ENCODE measurements at places on chromosomes 2 and 18.

GRCh38 chr2:202039278-202040078 is 5.8 kb downstream of the FZD7 start:
- DNase-seq, result no peak

- DNase-seq, result no peak
These were observed 99.0 kb downstream of the EPB41L3 start for GRCh38 chr18:5444847-5445246.

DNA sequence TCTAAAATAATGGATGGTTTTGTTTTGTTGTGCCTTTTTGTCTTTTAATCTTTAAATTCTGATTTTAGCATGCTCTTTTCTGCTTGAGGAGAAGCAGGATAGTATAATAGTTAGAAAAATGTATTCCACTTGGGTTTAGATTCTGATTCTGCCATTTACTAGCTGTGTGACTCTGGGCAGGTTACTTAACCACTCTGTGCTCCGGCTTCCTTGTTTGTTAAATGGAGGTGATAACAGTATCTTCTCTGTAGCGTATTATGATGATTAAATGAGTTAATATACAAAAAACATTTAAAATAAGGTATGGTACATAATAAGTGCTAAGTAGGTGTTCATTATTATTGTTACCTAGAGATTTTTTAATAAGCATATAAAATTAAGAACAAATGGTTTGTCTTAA is 26.9 kb upstream of the IL18RAP start:
- no peak for DNase-seq

DNA sequence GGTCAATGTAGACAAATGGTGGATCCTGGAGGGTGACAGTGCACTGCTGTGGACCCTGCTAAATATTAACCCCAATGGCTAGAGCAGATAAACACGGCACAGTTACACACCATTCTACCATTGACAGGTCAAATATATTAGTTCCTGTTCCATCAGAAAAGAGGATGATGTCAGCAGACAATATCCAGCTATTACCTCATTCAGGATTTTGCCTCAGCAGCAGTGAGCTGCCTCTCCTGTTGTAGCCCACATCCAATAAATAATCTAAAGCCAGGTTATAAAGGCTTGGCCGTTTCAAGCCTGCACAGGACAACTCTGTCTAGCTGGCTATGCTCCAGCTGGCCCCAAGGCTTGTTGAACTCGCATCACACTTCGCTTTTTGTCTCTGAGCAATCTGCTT is 31.6 kb upstream of the NETO1 start:
- no peak for DNase-seq

DNA sequence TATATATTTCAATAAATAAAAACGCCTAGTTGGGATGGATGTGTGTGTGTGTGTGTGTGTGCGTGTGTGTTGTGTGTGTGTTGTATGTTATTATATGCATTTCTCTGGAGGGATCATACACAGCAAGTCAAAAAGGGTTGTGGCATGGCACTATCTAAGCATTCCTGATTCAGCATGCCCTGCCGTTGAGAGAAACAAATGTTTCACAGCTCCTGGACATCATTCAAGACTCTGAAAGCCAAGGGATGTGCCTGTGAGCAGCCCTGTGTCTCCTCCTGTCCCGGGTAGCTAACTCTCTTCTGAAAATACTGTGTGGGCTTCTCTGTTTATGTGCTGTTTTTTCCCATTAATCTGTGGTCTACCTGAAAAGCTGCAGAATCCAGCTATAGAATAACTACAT is 197.9 kb upstream of the SETBP1 start:
- DNase-seq, result no peak

- no peak for DNase-seq
These were observed 83.7 kb downstream of the SDC1 start for GRCh38 chr2:20141056-20141762.

GRCh38 chr2:120954939-120955338 is 219.3 kb downstream of the GLI2 start:
- DNase-seq, result no peak

GRCh38 chr2:624096-624495 is 53.1 kb downstream of the TMEM18 start:
- DNase-seq, result no peak

- DNase-seq, result no peak
These were observed 9.9 kb downstream of the ACVR1 start for GRCh38 chr2:157866202-157866601.

- no peak for DNase-seq
These were observed 13.1 kb upstream of the MLPH start for GRCh38 chr2:237473878-237474441.

DNA sequence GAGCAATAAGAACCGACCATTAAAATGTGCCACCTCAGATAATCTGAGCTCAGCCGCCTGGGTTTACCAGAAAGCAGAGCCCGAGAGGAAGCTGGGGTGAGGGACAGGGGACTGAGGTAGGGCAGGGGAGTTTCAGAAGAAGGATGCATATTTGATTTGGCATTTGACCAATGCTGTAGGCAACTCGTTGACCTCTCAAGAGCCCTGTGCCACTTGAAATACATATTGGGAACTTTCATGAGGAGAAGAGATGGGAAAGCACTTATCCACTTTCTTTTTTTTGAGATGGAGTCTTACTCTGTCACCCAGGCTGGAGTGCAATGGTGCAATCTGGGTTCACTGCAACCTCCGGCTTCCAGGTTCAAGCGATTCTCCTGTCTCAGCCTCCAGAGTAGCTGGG is 148.4 kb upstream of the SPRED2 start:
- no peak for DNase-seq

DNA sequence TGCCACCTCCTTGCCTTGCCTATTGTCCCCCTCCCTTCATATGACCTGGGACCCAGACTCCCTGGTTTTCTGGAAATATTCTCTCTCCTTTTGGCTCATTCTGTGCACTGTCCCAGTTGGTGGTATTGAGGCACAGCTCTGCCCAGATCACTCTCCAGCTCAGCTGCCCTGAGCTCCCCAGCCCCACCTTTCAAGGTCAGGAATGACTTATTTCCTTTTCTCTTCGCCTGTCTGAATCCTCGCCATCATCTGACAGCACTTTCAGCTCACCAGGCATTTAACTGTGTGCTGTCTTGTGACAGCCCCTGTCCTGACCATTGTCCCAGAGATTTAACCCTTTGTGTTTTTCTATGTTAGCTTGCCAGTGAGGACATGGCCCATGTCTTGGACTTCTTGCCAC is 133.0 kb downstream of the MSH2 start:
- DNase-seq, result no peak

DNA sequence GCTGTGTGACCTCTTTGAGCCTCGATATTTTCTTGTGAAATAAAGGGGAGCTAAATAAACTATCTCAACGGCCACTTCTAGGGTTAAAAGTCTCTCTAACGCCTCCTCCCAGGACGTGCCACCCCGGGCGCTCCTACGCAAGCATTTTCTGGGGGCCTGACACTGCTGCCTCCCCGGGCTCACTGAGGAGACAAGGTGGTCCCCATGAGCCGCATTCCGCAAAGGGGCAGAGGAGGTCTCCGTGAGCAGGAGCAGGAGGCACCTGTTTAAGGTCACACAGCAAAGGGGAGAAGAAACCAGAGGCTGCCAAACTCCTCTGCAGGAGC is 913 bp upstream of the WNT10A start:
- no peak for DNase-seq

- DNase-seq, result no peak
These were observed 33.6 kb downstream of the MAL start for GRCh38 chr2:95058989-95059641.

DNA sequence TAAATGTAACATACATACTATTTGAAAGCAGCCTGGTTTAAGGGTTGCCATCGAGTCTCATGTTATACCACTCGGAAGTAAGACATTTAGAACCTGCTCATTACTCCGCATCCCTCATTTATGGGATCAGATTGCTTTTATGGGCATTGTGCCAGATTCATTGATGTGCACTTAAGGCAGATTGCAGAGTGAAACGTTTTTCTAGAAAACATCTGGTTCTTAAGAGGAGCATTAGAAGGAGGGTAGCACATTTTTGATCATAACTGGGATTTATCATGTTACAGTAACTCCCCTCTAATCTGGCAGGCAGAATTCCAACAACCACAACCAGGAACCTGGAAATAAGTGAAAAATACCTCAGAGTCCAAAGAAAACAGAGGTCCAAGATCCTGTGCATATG is 74.2 kb upstream of the GALNT3 start:
- no peak for DNase-seq

- DNase-seq, result no peak
These were observed 316.9 kb upstream of the REV1 start for GRCh38 chr2:99806758-99807157.

- DNase-seq, result no peak
These were observed 73.9 kb downstream of the SOX11 start for GRCh38 chr2:5766056-5766455.

DNA sequence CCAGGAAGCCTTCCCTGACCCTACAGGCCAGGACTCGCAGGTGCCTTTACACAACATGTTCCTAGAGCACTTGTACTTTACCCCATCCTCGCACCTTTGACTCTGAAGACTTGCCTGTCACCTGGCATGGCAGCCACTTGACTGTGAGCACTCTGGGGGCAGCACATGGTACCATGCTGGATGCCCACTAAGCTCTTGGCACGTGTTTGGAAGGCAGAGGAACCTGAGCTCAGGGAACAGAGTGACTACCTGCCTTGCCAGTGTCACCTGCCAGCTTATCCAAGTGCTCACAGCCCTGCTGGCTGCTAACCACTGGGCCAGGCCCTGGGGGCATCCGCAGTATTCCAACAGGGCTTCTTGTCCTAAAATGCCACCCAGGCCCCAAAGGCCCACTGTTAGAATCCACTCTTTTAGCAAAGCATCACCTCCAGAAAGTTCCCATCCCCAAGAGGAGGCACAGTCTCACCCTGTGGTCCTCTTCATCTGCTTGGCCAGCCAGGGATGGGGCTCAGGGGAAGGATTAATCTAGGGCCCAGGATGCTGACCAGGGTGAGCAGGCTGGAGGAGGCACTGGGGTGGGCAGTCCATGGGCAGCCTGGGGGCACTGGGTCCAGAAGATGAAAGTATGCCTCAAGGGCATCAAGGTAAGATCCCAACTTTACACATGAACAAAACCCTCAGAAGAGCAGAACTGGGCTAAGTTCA is 57.0 kb downstream of the ZBTB7C start:
- DNase-seq, result no peak

- DNase-seq, result no peak
These were observed 185.4 kb downstream of the FBXO15 start for GRCh38 chr18:73962256-73962655.

GRCh38 chr18:8367217-8367988 is 241.8 kb upstream of the RAB12 start:
- peak; percentile 44 for DNase-seq

All from D721Med (cell line).